ENCODE measurements at places on chromosomes 12 and 14.

- DNase-seq: no peak
Measured at GRCh38 chr14:99860219-99860618, 67.0 kb downstream of the EML1 start.

DNA sequence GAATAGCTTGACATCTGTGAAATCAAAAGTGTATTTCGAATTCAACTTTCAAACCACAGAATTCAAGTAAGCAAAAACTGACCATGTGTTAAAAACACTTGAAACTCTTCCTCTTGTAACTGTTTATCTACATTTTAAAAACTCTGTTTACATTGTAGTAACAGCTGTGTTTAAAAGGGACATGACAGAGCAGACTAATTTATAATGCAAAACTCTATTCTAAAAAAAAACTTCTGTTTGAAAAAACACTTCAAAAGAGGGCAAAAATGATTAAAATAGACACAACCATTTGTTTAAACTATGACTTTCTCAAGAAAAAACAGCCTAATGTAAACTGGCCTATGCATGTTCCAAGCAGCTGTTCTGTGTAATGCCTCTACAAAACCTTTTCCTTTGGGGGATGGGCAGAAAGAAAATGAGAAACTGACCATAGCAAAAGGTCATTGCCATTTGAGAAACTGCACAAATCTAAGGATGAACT lies 149.1 kb upstream of the HMGA2 start:
- no peak for DNase-seq

DNA sequence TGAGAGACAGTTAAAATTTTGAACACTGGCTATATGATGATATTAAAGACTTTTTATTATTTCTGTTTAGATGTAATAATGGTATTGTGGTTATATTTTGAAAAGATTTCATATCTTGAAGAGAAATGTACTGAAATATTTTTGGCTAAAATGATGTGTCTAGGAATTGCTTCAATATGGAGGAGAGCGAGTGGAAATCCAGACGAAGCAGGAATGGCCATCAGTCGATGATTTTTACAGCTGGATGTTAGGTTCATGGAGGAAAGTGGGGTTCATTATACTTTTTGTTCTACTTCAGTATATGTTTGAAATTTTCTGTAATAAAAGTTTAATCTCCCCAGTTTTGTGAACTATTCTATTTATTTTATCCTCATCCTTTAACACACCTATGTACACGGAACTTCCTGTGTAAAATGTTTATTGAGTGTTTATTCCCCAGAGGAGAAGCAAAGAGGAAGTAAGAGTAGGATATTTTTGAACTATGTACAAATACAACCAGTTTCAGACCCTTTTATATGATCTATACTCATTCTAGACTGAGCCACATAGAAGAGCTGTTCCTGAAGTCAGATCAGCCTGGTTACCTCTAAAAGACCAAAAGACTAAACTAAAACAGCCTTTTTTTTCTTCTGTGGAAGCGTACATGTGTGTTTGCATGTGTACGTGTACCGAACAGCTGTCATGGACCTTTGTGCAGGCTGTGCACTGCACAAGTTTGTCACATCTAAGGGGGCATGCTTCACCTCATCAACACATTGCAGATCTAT lies 211.0 kb upstream of the NUDT4 start:
- no peak for DNase-seq

- no peak for DNase-seq
Measured at GRCh38 chr14:94081386-94081820, 293 bp downstream of the IFI27L1 start.

DNA sequence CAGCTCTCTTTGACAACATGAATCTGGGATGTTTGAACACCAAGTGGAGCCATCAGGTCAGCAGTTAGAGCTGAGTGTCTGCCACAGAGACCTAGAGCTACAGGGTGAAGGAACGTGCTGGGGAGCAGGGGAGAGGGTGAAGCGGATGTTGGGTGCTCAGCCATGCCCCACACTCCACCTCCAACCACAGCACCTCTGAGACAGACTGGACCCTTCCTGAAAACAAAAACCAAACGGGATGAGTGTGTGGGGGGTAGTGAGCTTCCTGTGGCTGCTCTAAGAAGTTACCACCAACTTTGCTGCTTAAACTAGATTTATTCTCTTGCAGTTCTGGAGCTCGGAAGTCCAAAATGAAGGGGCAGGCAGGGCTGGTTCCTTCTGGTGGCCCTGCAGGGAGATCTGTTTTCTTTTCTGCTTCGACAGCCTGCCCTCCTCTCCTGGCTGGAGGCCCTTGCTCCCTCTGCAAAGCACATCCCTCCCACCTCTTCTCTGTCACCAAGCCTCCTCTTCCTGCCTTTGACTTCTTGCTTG lies 5.6 kb upstream of the GOLGA3 start:
- DNase-seq: no peak

Data from activated T-cell treated with anti-CD3 and anti-CD28 coated beads for 4 hours (primary cell).